T47D (cell line): ENCODE measurements at places on chromosomes 2 and 18.

DNA sequence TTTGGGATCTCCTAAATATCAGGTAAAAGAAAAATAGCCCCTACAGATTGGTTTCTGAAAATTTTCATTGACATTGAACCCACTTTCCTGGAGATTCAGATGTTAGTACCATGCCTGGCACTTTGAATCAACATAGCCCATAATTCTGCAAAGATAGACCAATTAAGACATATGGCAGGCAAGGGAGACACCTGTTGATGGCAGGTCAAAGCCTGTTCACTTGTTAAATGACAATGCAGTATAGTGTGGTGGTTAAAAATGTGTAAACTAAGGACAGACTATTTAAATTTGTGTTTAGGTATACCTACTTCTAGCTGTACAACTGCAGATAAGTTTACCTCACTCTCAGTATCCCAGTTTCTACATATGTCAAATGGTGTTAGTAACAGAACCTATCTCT, 178.1 kb upstream of the MMADHC start:
- no peak for DNase-seq

- no peak for DNase-seq
Measured at GRCh38 chr2:24372033-24372432, 11.7 kb upstream of the ITSN2 start.

GRCh38 chr18:48284743-48285142, 124.4 kb downstream of the ZBTB7C start:
- DNase-seq, result no peak

- DNase-seq, result no peak
Measured at GRCh38 chr18:58128381-58129374, 84.7 kb downstream of the NEDD4L start.

DNA sequence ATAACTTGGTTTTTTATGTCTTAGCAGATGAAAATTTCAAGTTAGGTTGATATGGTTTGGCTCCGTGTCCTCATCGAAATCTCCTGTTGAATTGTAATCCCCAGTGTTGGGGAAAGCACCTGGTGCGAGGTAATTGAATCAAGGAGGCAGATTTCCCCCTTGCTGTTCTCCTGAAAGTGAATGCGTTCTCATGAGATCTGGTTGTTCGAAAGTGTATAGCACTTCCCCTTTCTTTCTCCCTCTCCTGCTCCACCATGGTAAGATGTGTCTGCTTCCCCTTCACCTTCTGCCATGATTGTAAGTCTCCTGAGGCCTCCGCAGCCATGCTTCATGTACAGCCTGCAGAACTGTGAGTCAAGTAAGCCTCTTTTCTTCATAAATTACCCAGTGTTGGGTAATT, 242.1 kb upstream of the TNP1 start:
- DNase-seq, result no peak

GRCh38 chr2:150191349-150191748, 296.1 kb downstream of the RND3 start:
- DNase-seq, result no peak

GRCh38 chr2:101277111-101277510, 24.4 kb downstream of the CNOT11 start:
- DNase-seq, result no peak

- DNase-seq, result no peak
Measured at GRCh38 chr2:98102878-98103277, 15.9 kb downstream of the VWA3B start.

GRCh38 chr2:5021136-5021535, 671.0 kb upstream of the SOX11 start:
- DNase-seq, result no peak

DNA sequence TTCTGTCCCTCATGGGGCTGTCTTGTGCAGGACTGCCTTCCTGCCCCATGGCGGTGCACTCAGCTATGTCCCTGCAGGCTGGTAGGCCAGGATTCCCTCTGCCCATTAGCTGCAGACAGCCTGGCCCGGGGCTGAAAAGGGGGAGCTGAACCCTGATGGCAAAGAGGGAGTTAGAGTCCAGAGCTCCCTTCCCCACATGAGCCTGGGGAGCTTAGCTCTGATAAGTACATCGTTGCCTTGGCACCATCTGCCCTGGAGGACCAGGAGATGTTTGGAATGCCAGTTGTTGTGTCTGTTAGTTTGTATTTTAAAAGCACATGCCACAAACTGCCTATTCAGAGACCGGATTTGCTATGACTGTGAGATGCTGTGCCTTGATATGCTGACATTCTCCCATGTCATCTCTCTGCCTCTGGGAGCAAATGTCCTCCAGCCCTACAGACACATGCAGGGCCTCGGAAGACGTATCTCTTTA, 65.1 kb upstream of the AFF3 start:
- DNase-seq, result no peak

- peak; percentile 31 for DNase-seq
Measured at GRCh38 chr2:136117391-136117841, 533 bp downstream of the CXCR4 start.

DNA sequence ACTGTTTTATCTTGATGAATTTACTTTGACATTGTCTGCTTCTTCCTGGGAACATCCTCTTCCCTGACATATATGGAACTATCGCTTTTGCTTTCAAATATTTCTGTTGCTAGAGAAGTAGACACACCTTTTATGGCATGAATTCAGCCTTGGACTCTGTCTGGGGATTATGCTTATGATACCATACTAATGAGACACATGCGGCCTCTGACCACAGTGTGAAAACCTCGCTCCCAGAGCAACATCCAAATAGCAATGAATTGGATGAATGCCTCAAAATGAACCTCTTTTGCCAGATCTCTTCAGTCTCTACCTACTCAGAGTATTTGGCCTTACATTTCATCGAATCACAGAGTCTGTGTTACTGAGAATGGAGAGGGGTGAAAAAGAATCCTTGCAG, 70.9 kb downstream of the PIEZO2 start:
- no peak for DNase-seq

DNA sequence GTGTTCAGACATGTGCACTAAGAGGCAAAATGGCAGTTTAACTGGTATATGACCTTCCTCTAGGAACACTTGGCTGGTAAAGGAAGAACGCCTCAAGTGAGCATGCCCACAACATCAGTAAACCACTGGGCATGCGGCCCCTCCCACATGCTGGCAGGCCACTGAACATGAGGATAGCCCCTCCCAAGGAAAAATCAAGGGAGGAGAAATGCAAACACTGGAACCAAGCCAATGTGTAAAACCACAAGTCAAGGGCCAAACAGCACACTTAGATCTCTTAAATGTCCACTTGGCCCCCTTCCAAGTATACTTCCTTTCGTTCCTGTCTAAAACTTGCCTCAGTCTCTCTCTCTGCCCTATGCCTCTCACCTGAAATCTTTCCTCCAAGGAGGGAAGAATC, 980.8 kb downstream of the TSN start:
- DNase-seq, result no peak

DNA sequence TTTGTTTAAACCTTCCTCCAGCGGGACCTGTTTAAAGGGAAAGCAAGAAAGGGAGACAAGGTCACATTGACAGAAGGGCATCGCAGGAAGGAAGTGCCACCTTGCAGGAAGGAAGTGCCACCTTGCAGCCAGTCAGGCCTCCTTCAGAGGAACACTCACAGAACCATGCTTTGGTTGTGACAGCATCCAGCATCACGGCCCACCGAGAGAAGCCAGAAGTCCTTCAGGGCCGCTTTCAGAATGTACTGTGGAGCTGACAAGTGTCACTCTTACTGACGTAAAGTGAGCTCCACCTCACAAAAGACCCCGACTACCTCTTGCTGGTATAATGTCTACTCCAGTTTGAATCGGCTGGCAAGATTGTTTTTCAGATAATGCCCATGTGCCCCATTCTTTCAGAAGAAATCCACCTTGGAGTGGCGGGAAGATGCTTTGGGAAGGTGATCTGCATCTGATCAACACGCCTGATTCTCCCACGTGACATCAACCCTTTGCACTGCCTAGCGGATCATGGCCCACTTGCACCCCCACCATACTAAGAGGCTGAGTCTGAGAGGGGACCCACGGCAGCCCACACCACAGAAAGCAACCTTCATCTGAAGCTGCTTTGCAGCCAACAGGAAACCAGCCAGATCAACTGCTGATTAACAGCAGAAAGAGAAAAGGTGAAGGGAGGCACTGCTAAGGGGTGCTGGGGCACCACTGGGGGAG, 99.8 kb downstream of the UXS1 start:
- DNase-seq, result no peak

DNA sequence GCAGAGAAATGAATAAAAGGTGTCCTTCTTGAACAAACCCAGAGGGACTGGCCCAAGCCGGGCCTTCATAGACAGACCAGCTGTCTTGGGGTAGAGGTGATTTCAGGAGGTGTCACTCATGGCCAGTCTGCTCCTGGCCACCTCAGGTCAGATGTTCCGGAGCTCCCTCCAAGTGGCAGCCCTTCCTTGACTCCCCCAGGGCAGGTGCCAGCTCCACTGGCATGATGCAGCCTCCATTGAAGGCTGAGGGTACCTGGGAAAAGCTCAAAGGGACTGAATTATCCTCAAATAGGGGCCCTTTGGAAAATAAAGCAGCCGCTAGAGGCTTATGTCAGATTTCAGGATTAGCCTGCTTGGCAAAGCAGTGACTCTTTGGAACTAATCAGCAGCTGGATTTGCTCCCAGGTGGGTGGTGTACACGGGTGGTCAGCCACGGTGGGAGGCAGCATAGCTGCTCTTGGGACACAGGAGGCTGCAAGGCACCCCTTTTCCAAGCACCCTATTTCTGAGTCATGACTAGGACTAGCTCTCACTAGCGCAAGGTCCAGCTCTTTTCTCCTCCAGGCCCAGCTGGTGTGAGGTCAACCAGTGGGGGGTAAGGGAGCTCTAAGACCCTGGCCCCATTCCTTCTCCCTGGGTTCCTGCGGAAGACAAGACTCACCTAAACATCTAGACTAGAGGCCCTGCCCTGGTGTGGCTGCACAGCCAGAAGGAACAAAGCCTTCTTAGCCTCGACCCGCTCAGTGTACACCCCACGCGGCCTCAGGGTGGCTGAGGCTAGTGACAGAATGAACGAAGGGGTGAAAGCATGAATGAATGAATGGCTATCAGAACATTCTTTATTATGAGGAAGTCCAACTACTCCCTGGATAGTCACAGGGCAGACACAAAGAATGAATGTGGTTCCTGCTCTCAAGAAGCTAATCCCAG, 29.3 kb downstream of the HS1BP3 start:
- no peak for DNase-seq

DNA sequence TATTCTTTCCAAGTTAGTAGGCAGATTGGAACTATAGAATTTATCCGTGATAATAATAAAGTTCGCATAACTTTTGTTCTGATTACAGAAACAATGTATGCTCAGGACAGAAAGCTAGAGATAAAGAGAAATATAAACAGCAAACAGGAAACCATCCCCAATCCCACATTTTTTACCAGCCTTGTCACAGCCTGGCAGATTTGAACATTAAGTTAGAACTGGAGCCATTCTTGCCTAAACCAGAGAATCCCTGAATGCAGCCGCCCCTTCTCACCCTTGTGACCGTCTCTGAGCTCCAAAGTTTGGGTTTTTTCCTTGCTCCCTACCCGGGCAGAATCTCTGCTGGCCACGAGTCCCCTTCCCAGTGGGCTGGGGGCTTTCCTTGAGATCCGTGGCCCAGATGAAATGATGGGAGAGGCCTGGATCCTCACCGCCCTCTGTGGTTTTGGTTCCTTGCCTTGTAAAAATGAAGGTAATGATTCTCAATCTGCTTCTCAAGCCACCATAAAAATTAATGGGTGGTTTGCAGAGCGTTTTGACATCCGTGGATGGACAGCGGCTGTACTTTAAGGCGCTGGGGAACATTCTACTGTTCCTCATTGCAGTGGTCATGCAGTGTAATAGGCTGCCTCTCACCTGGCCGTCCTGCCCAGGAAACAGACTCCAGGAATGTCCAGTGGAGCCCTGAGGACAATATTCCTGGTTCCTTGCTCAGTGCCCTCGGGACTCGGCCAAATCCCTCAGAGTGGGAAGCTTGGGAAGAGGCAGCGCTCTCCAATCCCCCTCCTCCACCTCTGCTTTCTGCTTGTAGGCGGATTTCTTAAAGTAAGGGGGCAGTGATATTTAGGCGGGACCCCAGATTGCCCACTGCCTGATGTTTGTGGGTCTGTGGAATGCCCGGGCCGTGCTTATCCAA, 1.6 kb downstream of the SH3BP4 start:
- peak; percentile 53 for DNase-seq

- DNase-seq, result no peak
Measured at GRCh38 chr2:29747786-29748470, 173.5 kb downstream of the ALK start.

DNA sequence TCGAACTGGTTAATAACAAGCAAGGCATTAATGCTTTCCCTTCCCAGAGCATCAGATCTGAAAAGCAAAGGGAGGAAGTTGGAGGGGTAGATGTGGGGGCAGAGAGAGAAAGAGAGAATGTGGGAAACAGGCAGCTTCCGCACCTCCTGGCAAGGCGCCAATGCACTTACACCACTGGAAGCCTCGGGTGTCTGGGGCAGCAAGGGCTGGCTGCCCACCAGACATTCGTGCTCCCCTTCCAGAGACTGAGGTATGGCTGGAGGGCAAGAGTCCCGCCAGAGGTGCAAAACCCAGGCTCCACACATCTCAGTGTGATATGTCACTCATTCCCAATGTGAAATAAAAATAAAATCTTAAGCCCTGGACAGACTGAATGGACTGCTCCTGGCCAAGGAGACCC, 46.4 kb downstream of the TEX51 start:
- DNase-seq, result no peak

DNA sequence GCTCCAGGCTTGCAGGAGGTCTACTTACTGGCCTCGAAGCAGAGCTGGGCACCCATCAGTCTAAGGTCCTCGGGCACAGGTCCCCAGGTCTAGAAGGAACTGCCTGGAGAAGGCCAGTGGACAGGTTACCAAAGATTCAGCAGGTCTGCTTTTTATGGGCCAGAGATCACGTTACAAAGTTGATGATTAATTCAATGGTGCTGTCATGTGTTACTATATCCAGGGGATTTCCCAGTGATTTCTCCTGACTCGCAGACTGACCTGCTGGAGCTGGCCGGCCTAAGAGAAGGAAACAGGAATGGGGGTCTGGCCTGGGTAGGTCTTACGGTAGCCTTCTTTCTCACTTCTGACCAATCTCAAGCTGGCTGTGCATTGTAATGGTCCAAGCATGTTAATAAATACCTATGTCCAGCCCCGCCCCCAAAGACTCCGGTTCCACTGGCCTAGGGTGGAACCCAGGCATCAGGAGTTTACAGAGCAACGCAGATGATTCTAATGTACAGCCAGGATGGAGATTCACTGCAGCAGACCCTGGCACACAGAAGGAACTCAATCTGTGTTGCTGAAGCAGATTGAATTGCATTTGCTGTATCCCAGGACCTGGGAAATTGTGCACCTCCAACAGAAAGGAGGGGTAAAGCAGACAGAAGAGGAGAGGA, at the start of gene NEURL3:
Gene NEURL3, minus strand, starts transcription at position 127 of the 659 bp plus-strand sequence. Its CDS starts 71 bp downstream, at position 56.
- DNase-seq, result no peak

DNA sequence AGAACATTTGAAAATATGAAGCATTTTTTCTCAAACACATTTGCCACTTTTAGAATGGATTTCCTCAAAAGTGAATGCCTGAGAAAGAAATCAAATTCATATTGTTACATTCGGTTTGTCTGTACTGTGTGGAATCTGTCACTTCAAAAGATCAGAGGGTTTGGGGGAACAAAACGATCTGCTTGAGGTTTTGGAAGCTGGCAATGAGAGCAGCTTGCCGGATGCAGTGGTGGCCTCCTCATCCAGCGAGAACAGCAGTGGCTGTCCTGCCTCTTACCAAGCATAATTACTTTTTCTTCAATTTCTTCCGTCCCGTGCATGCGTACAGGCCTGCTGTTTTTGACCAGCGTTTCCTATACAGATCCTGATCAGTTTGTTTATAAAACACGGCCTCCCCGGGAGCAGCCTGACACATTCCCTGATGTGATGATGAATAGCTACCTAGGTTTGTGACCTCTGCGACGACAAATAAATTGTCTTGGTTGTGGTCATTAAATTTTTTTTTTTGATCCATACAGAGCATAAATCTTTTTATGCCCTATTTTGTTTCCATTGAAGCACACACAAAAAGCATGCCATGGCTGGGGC, 45.2 kb downstream of the ITGA6 start:
- DNase-seq, result no peak
